A673 (cell line): ENCODE measurements at places on chromosomes 7 and 10. TPM values are rescaled to one million over a fixed set of nuclear protein-coding genes. Genes with fewer than 3 reads are reported as not detected.

GRCh38 chr7:22350466-22351328 is 6.3 kb downstream of the RAPGEF5 start:
- no peaks in the 10 kb centered on the region for H3K4me1 ChIP-seq
- H3K4me3 ChIP-seq: no peak overlapping the region
- no peaks in the 10 kb centered on the region for H3K27me3 ChIP-seq
- no peak overlapping the region for H3K27ac ChIP-seq

- no peaks in the 10 kb centered on the region for H3K36me3 ChIP-seq
- H3K27ac ChIP-seq: no peak overlapping the region
- H3K27me3 ChIP-seq: no peaks in the 10 kb centered on the region
- H3K4me3 ChIP-seq: no peak overlapping the region
- no peak for DNase-seq
Observed at GRCh38 chr10:102965311-102965851, 47.3 kb downstream of the CNNM2 start.

DNA sequence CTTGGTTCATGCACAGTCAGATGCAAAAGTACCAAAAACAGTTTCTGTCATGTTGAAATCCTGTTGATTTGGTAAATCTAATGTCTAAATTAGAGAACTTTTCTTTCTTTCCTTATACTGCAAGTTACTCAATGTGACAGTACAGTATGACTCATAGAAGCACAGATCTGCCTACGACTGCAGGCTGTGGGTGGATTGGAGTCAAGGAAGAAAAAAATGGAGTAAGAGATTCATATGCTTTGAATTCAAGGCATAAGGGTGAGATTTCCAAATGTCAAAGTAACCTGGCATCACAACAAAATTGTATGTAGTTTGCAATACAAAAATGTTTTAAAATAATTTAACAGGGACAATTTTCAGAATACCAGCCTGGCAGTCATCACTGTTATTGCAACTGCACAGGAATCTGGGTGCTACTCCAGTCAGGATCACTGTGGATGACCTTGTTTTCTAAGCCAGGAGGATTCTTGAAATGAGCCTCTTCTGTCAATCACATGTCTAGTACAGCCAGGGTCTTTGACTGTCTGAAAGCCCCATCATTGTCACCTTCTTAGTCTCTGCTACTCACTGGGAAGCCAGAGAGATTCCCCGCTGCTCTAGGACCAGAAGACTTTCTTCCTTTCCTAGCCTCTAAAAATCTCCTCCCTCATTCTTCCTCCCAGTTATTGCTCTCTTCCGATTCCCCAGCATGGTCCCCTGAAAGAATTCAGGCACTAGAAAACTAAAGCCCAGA is 83.6 kb downstream of the CD36 start:
- no peaks in the 10 kb centered on the region for H3K36me3 ChIP-seq
- peak overlapping the region; percentile 3 for H3K4me3 ChIP-seq
- no peaks in the 10 kb centered on the region for H3K27me3 ChIP-seq
- DNase-seq: peak; percentile 89

DNA sequence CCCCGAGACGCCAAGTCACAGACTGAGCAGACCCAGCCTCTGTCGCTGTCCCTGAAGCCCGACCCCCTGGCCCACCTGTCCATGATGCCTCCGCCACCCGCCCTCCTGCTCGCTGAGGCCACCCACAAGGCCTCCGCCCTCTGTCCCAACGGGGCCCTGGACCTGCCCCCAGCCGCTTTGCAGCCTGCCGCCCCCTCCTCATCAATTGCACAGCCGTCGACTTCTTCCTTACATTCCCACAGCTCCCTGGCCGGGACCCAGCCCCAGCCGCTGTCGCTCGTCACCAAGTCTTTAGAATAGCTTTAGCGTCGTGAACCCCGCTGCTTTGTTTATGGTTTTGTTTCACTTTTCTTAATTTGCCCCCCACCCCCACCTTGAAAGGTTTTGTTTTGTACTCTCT is 215.6 kb downstream of the TCF7L2 start:
- no peak for DNase-seq
- H3K27ac ChIP-seq: no peak overlapping the region
- no peak overlapping the region for H3K4me3 ChIP-seq
- H3K36me3 ChIP-seq: no peaks in the 10 kb centered on the region
- no peaks in the 10 kb centered on the region for H3K4me1 ChIP-seq

GRCh38 chr7:151074817-151075661 is 5.6 kb downstream of the FASTK start:
- peaks cover 68% of the 10 kb centered on the region for H3K36me3 ChIP-seq
- H3K4me3 ChIP-seq: no peak overlapping the region
- H3K27ac ChIP-seq: no peak overlapping the region
- H3K4me1 ChIP-seq: peaks cover 13% of the 10 kb centered on the region
- no peaks in the 10 kb centered on the region for H3K27me3 ChIP-seq

GRCh38 chr10:775245-776075 is 86.0 kb upstream of the DIP2C start:
- H3K27ac ChIP-seq: no peak overlapping the region
- no peak overlapping the region for H3K4me3 ChIP-seq
- peak; percentile 62 for DNase-seq
- H3K27me3 ChIP-seq: no peaks in the 10 kb centered on the region
- peaks cover 6% of the 10 kb centered on the region for H3K4me1 ChIP-seq
- no peaks in the 10 kb centered on the region for H3K36me3 ChIP-seq

GRCh38 chr7:106092204-106092603 is 19.9 kb downstream of the SYPL1 start:
- no peaks in the 10 kb centered on the region for H3K4me1 ChIP-seq
- no peak overlapping the region for H3K27ac ChIP-seq
- no peak for DNase-seq
- H3K27me3 ChIP-seq: no peaks in the 10 kb centered on the region
- H3K36me3 ChIP-seq: peaks cover 66% of the 10 kb centered on the region
- no peak overlapping the region for H3K4me3 ChIP-seq

DNA sequence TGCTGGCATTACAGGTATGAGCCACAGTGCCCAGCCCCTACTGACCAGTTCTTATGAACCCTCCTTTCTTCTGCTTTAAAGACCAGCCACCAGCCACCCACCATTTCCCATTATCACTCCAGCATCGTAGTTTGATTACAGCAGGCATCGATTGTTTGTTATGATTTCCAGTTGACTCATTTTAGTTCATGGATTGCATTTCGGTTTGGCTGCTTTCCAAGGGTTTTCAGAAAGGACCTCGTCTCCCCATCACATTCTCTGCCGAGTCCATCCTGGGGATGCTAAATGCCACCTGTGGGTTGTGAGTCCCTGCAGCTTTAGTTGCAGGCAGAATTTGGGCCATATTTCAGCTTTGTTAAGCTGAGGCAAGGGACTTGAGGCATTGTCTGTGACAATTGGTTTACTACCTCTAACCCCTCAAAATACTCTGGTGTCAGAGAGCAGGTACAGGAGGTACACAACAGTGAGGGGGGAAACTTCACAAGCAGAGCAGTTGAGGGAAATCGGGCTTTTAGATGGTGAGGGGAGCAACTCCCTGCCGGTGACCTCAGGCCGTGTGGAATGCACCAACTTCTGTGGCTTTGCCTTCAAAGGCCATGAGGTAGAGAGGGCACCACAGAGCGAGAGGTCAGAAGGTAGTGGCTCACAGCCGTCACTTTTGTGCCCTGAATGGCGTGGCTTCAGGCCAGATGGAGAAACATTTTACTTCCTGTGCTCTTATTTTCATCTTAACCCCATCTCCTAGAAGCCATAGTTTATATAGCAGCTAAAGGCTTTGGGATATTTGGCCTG is 203.8 kb downstream of the CCDC3 start:
- H3K27me3 ChIP-seq: no peaks in the 10 kb centered on the region
- no peak for DNase-seq
- peaks cover 5% of the 10 kb centered on the region for H3K4me1 ChIP-seq
- no peak overlapping the region for H3K4me3 ChIP-seq

GRCh38 chr7:158109364-158110033 is 478.1 kb downstream of the PTPRN2 start:
- H3K4me1 ChIP-seq: no peaks in the 10 kb centered on the region
- no peak overlapping the region for H3K27ac ChIP-seq
- H3K36me3 ChIP-seq: no peaks in the 10 kb centered on the region
- no peak for DNase-seq

GRCh38 chr7:41207141-41207540 is 495.7 kb downstream of the INHBA start:
- no peak for DNase-seq
- H3K27me3 ChIP-seq: peaks cover 9% of the 10 kb centered on the region
- H3K27ac ChIP-seq: no peak overlapping the region
- H3K4me1 ChIP-seq: no peaks in the 10 kb centered on the region
- no peaks in the 10 kb centered on the region for H3K36me3 ChIP-seq
- no peak overlapping the region for H3K4me3 ChIP-seq

- no peak for DNase-seq
- peaks cover 3% of the 10 kb centered on the region for H3K27me3 ChIP-seq
- no peaks in the 10 kb centered on the region for H3K36me3 ChIP-seq
- H3K27ac ChIP-seq: no peak overlapping the region
- peaks cover 10% of the 10 kb centered on the region for H3K4me1 ChIP-seq
Observed at GRCh38 chr10:43075612-43076003, 1.3 kb upstream of the RET start.

PLEKHS1 gene
- total RNA-seq: 0.09 TPM in 1 of 2 replicates, not detected in the other

GDF10 gene
- total RNA-seq: 0.45 and 0.52 TPM in 2 replicates

NCF1 gene
- total RNA-seq: not detected in 2 replicates
